Activated CD4-positive, alpha-beta T cell treated with anti-CD3 and anti-CD28 coated beads for 4 hours (primary cell): ENCODE measurements at places on chromosomes 11 and 22.
A peak's percentile ranks its signal among the peaks of the same experiment; 100 is the strongest.

- DNase-seq = no peak
Observed at GRCh38 chr22:30310881-30311771, 15.6 kb downstream of the TBC1D10A start.

DNA sequence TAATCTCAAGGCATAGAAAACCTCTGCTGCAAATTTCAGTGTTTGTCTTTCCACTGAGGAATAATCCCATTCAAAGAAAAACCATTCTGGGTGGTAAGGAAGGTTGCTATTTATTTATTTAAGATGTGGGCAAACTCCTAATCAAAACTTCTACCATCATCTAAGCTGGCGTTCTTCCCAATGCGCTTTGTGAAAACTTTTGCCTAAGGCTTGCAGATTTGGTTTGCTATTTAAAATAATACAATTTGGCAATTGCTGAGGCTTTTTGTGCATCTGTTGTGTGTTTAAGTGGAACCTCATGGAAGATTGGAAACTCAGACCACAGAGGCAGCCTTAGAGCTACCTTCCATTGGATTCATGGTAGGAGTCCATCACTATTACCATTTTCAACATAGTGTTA lies 309.0 kb downstream of the BLID start:
- no peak for DNase-seq

- DNase-seq = no peak
Observed at GRCh38 chr11:106424111-106424510, 346.6 kb downstream of the AASDHPPT start.

GRCh38 chr11:61752117-61752924 lies at the start of gene MYRF:
TSS of gene MYRF (plus strand) at chr11:61752636. CDS start at chr11:61752745, 109 bp downstream.
- peak; percentile 46 for DNase-seq

DNA sequence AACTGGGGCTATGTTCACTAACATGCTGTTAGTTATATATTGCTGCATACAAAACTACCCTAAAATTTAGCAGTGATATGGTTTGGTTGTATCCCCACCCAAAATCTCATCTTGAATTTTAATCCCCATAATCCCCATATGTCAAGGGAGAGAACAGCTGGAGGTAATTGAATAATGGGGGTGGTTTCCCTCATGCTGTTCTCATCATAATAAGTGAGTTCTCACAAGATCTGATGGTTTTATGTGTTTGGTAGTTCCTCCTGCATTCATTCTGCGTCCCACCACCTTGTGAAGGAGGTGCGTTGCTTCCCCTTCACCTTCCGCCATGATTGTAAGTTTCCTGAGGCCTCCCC lies 10.0 kb upstream of the PATL1 start:
- DNase-seq = no peak

- DNase-seq = no peak
Observed at GRCh38 chr22:19525666-19526065, 1.5 kb upstream of the CLDN5 start.

DNA sequence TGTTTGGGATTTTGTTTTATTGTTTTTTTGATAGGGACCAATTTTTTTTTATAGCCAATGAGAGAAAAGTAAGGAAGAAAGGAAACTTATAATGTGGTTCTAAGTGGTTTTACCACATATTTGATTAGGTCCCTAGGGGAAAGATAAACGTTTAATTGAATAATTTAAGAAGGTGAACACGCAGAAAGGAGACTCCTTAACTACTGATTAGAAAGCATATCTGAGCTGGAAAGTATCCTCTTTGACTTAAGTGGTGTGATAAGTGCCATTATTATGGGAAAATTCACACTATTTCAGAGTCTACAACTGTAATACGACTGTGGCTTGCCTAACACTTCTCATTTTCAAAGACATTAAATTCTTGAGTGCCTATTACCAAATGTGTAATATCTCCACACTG lies 106.5 kb upstream of the GRAMD1B start:
- no peak for DNase-seq

DNA sequence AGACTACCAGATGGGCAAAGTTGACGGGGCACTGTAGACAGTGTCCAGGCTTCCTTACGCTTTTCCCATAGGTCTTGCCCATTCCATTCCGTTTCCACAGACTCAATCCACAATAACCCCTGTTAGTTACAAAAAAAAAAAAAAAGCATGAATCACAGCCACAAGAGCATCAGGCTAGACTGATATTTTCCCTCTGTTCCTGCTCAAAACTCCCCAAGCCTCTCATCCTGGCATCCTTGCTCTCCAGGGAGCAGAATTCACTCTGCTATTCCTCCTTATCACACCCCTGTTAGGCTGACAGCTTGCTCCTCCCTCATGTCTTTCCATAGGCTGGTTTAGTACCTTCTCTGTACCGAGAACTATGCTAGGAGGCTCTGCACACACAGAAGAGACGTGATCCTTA lies 42.2 kb downstream of the TMEM123 start:
- no peak for DNase-seq

DNA sequence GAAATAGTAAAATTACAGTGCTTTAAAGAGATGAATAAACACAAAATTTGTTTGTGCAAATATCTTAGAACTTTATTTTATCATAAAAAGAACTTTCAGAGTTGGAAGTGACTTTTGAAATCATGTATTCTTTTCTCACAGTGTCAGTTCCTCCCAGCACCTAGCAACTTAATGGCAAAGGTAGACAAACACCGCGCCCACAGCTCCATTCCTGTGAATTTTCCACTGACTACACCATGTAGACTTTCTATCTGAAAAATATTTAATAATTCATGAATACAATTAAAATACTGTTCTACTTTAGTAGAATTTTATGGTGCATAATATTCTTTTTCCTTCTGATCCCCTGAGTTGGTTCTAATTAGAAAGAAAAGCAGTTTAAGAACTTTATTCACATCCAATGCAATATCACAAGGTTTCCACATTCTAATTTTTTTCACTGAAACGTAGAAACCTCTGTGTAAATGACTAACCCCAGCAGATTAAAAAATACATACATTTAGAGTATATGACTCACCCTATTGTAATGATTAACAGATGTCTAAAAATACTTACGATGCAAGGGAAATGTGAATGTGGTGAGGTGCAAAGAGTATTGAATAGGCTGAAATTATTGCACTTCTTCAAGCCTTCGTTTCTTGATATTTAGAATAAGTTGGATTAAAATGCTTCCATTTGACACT lies 218.2 kb upstream of the CCDC179 start:
- no peak for DNase-seq

DNA sequence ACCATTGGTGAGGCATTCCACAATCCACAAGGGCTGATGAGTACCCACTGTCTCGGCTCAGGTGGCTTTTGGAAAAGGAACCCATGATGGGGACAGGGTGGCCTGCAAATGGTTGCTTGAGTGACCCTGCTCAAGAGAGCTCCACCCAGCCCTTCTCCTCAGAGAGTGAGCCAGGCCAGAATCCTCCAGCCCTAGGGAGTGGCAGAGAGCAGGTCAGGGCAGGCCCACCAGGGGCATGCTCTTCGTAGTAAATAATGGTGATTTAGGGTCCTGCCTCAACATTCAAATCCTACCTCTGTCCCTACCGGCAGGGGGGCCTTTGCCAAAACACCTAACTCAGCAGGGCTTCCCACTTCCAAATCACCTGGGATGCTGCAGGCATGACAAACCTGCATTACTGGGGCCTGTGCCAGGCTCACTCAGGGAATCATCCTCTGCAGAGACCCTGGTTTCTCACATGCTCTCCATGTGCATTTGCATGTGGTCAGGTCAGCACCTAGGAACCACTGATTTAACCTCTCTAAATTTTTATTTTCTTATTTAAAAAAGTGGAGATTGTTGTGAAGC lies 17.3 kb upstream of the TP53I11 start:
- DNase-seq = no peak

GRCh38 chr22:17218341-17218740 lies 894 bp downstream of the ADA2 start:
- DNase-seq = no peak

DNA sequence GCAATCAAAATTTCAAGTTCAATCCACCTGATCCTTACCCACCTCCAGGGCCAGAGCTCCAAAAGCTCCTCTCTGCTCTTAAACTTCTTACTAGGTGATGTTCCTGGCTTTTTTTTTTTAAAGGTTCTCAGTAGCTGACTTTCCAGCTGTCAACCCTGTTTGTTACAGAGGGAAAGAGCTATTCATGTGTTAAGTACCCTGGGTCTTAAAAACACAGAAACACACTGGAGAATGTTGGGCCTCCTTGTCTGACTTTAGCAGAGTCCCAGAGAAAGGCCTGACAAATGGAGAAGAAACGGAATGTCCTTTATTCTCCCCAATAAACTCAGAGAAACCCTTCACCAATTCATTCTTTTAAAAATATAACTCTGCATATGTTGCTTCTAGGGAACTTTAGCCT lies 3.2 kb downstream of the LRRC4C start:
- DNase-seq = no peak

- no peak for DNase-seq
Observed at GRCh38 chr11:63556404-63557013, 6.7 kb downstream of the PLAAT2 start.
